Trophoblast cell (in vitro differentiated cells and primary cell): ENCODE measurements at places on chromosomes 7 and 10.
A peak's percentile ranks its signal among the peaks of the same experiment; 100 is the strongest.

DNA sequence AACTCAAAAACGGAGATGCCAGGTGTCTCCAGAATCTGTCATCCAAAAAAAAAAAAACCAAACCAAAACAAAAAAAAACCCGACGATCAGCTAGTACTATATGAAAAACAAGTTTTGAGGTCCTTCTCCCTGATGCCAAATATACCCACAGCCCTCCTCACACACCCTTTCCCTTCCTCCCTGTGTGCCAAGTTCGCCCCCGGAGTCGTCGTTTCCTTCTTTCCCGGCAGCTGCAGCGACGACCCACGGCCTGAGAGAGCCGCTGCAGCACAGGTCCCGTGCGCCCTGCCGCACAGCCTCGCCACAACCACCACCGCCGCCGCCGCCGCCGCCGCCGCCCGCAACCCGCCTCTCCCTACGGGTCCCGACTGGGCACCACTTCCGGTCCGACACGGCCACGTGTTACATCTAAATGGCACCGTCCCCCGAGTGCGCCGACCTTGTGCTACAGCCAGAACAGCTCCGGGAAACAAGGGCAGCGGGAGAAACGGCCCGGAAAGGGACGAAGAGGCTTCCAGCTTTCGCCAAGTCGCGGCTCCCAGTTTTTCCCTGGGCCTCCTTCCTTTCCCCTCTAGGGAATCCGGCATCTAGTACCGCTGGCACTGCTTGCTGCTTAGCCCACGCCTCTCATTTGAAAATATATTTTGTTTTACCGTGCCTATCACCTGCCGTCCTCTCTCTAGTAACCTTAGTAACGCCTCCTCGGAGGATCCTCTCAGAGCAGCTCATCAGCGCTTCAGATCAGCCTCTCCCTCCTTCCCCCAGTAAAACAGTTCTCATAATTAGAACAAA, at the start of gene FRA10AC1:
Gene FRA10AC1 (minus strand): TSS at position 383 of the 792 bp plus-strand sequence. CDS start 2,486 bp downstream, outside the sequence.
- H3K4me3 ChIP-seq = peak within 1 kb of the TSS; percentile 89
- H3K27ac ChIP-seq = peak within 1 kb of the TSS; percentile 76
- H3K36me3 ChIP-seq = peaks cover 7% of the 10 kb centered on the region
- H3K4me1 ChIP-seq = no peaks in the 10 kb centered on the region
- H3K27me3 ChIP-seq = no peaks in the 10 kb centered on the region

GRCh38 chr10:45220931-45221330, 94.5 kb downstream of the OR13A1 start:
- no peak for DNase-seq
- no peaks in the 10 kb centered on the region for H3K4me1 ChIP-seq
- H3K36me3 ChIP-seq = no peaks in the 10 kb centered on the region
- H3K4me3 ChIP-seq = no peak overlapping the region

DNA sequence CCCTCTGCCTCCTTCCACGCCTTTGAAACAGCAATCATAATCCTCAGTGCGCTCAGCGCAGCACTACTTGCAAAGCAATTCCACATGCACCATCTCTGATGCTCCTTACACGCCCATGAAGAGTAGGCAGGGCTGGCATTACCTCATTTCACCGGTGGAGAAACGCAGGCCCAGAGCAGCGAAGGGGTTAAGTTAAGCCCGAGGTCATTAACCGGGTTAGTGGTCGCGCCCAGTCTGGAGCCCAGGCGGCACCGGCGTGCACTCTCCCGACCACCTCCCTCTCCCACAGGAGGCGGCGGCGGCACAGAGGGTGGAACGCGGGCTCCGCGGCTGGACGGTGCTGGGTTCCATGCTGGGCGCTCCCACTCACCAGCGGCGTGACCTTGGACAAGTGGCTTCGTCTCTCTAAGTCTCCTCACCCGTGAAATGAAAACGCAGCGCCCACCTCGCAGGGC, 515 bp downstream of the FASTK start:
- H3K27me3 ChIP-seq = no peaks in the 10 kb centered on the region
- H3K4me1 ChIP-seq = peaks cover 31% of the 10 kb centered on the region
- H3K27ac ChIP-seq = peak overlapping the region; percentile 81
- peak overlapping the region; percentile 92 for H3K4me3 ChIP-seq
- no peak for DNase-seq

DNA sequence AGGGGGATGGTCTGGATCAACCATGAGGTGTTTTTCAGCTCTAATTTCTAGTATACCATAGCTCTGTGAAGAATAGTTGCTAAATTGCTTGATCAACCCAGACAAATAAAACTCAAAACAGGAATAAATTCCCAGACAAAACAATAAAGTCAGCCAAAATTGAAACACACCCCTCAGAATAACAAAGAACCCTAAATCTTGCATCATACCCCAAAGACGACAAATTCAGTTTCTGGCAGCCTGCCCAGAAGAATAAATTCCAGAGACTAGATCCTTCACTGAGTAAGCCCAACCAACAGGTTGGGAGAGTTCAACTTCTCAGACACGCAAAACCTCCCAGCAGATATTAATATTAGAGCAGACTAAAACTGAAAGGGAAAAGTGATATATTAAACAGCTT, 11.2 kb upstream of the SEM1 start:
- no peaks in the 10 kb centered on the region for H3K27me3 ChIP-seq
- no peaks in the 10 kb centered on the region for H3K4me1 ChIP-seq
- no peak for DNase-seq
- no peak overlapping the region for H3K4me3 ChIP-seq

DNA sequence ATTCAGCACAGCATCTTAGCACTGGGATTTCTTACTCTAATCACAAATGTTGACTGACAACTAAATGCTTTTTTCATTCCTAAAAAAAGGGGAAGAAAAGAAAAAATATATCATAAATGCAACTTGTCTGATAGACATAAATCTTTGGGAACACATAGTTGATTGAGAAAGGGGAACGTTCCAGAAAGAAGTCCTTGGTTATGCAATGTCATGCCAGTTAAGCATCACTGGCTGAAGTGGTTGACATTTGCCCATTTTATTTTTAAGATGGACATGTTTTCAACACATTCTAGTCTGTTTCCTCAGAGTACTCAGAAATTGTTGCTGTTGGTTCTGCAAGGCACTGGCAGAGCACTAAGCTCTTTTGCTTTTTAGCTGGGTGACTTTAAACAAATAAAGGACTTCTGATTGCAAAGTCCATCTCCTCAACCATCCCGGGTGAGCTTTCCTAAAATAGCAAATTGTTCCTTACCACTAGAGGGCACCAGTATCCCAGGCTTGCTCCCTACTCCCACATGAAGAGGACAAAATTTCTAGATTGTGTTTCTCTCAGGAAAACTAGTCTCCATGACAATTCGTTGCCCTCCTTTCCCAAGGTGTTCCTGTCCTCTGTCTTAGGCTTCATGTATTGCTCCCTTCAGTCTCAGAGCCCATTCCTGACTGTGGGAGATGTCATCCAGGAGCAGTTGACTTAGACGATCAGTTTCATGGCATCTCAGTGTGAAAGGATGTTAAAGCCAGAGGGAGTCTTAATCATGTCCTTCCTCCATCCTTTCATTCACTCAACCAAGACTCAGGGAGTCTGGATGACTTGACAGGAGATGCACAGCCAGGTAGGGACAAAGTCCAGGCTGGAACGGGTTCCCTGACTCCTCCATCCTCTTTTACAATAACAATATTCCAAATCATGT, 23.9 kb downstream of the OPALIN start:
- no peaks in the 10 kb centered on the region for H3K27me3 ChIP-seq
- DNase-seq = peak; percentile 73
- no peak overlapping the region for H3K27ac ChIP-seq

DNA sequence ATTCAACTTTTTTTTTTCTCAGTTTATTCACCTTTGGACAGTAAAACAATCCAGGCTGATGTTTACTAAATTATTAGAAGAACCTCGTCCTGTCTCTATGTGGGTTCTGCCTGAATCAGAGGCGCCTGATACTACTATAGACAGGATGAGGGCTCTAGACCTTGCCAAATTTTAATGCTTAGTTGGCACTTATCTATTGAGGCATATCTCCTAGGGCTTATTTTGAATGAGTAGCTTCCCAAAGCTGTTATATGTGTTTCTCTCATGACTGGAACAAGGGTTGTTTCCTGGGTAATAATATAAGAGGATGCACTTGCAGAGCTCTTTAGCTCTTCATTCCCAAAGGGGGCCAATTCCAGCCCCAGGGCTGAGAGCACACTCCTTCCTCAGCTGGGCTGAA, 23.6 kb downstream of the HECW1 start:
- no peak for DNase-seq
- H3K4me1 ChIP-seq = peaks cover 4% of the 10 kb centered on the region
- no peaks in the 10 kb centered on the region for H3K27me3 ChIP-seq
- no peak overlapping the region for H3K4me3 ChIP-seq
- no peak overlapping the region for H3K27ac ChIP-seq

- no peaks in the 10 kb centered on the region for H3K36me3 ChIP-seq
- H3K27me3 ChIP-seq = no peaks in the 10 kb centered on the region
- no peak overlapping the region for H3K27ac ChIP-seq
- H3K4me3 ChIP-seq = no peak overlapping the region
Measured at GRCh38 chr7:31948029-31948428, 122.2 kb downstream of the PDE1C start.

DNA sequence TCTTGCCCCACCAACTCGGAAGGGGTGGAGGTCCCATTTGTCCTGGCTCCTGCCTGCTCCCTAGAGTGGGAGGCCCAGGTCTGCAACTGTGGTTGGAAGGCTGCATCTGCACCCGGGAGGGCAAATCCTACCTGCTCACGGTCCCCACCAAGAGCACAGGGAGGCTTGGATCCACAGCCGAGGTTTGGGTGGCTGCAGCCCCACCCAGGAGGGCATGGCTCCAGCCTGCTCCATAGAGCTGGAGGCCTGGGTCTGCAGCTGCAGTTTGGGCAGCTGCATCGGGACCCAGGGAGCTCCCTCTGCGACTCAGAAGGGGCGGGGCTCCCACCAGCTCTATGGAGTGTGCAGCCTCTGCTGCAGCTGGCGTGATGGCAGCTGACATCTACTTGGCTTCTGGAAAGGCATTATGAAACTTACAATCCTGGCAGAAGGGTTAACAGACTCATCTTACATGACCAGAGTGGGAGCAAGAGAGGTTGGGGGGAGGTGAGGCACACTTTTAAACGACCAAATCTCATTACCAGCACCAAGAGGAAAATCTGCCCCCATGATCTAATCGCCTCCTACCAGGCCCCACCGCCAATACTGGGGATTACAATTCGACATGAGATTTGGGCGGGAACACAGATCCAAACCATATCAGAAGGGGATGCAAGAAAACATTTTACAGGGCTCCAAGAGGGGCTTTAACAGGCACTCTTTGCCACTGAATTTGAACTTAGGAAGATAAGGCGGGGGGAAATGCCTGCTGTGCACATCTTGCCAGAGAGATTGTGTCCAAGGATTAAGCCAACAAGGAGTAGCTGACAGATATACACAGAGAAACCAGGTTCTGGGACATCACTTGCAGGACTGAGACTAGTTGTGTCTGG, 8.2 kb upstream of the BLVRA start:
- H3K4me3 ChIP-seq = no peak overlapping the region
- no peaks in the 10 kb centered on the region for H3K4me1 ChIP-seq
- no peak for DNase-seq
- H3K27me3 ChIP-seq = no peaks in the 10 kb centered on the region
- H3K36me3 ChIP-seq = no peaks in the 10 kb centered on the region

GRCh38 chr10:58733436-58733835, 220.8 kb downstream of the BICC1 start:
- H3K4me3 ChIP-seq = no peak overlapping the region
- H3K27ac ChIP-seq = no peak overlapping the region
- H3K27me3 ChIP-seq = no peaks in the 10 kb centered on the region
- DNase-seq = no peak
- H3K36me3 ChIP-seq = no peaks in the 10 kb centered on the region
